Cortex of kidney (tissue), 1 donor: ENCODE measurements at places on chromosomes 6 and 20.

GRCh38 chr20:60170116-60170515 is 211.9 kb downstream of the CDH26 start:
- no peak for DNase-seq

DNA sequence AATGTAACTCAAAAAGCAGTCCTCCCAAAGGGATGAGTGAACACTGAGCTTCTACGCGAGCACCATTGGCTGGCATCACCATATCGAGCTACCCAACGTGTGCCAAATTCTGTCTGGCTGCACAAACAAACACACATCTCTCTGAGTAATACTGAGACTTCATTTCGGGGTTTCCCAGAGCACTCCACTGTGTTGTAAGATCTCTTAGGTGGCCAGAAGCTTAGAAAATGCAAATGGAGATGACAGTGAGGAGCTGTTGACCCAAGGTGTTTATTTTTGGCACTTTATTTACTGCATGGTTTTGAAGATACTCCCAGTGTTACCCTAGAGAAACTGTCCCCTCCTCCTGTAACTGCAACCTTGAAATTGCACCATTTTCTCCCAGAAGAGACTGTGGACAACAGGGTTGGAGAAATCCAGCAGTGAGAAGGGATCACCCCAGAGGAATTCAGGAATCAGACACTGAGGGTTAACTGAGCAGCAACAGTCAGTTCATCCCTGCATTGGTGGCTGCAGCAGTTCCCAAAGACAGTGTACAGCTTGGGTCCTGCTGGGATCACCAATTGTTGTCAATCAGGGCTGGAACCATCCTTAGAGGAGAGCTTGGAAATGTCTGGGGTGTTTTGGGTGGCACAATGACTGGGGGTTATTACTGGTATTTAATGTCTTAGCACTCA is 1.0 kb upstream of the RIPOR2 start:
- DNase-seq, result no peak

- DNase-seq, result no peak
Measured at GRCh38 chr6:112613410-112613809, 266.3 kb downstream of the RFPL4B start.

DNA sequence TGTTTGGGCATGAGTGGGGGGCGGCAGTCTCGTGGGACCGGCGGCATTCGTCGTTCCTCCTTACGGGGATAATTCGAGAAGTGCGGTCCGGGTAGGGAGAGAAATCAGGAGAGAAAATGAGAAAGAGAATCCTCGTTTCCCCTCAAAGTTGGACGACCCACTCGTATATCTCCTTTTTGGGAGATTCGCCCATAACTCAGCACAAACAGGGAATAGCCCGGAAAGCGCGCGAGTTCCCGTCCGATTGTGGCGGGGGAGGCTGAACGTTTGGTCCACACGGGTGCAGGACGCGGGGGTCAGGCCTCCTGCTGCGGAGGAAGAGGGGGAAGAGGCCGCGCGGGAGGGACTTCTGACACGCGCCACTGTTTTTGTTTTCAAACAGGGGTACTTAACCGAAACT is 42.4 kb downstream of the POPDC3 start:
- no peak for DNase-seq

- no peak for DNase-seq
Measured at GRCh38 chr6:23494367-23494766, 631.6 kb upstream of the NRSN1 start.

DNA sequence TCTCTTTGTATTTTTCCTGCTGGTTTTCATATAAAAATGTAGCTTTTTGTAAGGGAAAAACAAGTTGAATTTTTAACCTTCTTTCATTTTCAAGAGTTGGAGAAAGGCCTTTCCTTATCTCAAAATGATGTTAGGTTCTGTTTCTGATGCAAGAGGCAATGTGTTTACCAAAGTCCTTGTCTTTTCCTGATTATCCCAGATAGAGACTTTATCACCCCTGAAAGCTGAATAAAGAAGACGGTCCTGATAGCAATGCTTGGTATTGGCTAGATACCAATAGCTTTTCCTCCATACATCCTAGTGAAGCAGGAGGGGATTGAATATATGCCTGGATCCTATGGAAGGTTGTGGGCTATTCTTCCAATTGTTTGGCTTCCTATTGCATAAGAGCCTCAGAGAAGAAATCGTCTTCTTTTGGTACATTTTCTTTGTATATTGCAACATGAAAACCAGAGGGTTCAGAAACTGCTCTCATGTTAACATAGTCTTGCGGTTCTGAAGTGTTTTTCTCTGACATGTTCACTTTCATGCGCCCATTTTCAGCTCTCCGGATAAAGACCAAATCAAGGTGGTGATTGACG is 5.5 kb downstream of the PNLDC1 start:
- DNase-seq, result no peak

DNA sequence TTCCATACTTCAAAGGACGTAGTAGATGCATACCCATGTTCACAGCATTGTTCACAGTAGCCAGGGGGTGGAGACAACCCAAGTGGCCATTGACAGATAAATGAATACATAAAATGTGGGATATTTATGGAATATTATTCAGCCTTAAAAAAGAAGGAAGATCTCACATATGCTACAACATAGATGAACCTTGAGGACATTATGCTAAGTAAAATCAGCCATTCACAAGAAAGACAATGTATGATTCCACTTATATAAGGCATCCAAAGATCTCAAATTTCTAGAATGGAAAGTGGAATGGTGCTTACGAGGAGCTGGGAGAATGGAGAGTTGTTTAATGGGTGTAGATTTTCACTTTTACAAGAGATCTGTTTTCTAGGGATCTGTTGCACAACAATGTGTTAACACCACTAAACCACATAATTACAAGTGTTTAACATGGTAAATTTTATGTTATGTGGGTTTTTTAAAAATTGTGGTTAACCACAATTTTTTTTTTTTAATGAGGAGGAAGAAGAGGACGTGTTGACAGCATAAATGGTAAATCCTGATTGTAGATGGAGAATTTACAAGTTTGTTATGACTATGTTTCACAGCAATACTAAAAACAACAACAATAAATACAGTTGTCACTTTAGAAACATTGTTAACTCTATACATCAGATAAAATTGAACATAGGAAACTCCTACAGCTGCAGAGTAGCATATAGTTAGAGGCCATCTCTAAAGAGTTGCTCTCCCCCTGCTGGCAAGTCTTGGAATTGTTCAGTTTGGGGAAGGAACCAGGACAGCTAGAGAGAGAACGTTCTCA is 41.6 kb downstream of the CCN2 start:
- DNase-seq, result no peak

DNA sequence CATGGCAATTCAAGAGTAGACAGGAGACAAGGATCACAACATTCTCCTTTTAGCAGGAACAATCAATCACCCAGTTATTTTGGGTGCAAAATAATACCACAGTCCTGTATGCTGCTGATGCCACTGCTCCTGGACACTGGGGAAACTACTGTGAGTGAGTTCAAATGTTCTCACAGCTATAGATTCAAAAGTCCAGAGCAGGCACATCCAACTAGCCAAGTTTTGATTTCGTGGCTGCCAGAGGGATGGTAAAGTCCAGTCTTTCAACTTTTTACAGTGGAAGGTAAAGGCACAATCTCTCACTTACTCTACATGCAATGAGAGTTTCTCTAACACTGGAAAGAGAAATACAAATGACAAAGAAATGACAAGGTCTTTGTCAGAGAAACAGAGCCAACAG is 26.9 kb upstream of the TSHZ2 start:
- DNase-seq, result no peak

- DNase-seq, result no peak
Measured at GRCh38 chr20:9615118-9615517, 100.7 kb downstream of the LAMP5 start.

DNA sequence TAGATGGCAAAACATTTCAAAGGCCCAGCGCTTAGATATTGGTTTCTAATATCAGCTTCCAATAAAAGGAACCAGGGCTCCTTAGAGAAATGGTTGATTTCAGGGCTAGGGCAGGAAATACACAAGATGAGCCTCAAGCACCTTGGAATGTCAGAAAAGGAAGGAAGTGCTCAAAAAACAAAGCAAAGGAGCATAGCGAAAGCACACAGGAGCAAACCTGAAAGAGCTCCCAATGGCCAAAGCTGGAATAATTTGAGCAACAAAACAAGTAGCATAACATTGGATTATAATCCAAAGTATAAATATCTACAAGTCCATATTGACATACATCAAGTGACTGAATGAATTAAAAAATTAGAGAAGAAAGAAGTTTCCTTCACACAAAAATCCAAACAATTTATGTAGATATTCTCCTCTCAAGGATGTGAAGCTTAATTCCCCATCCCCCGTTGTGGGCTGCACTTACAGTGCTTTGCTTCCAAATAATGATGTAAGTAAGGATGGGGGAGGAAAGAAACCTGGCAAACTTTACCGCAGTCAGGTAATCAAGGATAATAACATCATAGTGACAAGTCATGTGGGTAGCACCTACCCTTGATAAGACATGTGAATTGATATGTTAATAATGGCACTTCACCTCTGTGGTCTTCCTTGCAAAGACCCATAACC is 132.9 kb upstream of the DST start:
- no peak for DNase-seq

- no peak for DNase-seq
Measured at GRCh38 chr20:2696646-2697045, 4.1 kb downstream of the EBF4 start.

- DNase-seq, result no peak
Measured at GRCh38 chr6:146999766-147000165, 204.5 kb upstream of the STXBP5 start.

DNA sequence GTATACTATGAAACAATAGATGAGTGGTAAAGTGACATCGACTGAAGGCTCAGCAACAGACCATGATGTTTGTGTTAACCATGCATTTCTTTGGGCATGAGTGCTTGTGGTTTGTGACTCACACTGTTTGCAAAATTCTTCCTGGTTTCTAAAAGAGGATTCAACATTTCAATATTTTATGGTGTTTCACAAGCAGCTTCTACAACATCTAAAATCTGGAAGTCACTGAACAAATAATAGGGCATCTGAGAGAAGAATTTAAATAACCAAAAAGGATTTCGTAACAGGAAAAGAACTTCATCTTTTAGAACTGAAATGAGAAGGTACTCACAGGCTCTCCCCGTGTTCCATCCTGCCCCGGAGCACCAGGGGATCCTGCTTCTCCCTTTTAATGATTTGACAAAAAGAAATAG is 146.2 kb downstream of the COL21A1 start:
- no peak for DNase-seq

- DNase-seq, result no peak
Measured at GRCh38 chr20:45017281-45017680, 51.0 kb downstream of the STK4 start.

DNA sequence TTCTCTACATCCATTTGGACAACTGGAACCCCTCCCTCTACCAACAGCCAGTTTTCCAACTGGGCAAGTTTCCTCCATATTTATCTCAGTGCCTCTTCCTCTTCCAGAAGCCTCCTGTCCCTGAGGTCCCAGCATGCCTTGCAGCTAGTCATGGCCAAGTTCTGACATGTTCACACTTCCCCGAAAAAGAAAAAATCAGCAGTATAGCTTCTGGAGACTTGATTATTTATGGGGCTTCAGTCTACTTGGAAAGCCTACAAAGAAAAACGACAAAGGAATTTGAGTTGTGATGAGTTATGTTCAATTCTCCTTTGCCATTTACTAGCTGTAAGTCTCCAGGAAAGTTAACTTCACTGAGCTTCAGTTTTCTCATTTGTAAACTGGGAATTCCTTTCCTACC is 406.5 kb downstream of the MAFB start:
- DNase-seq, result no peak

GRCh38 chr6:42564506-42564825 is 637 bp downstream of the UBR2 start:
- no peak for DNase-seq

DNA sequence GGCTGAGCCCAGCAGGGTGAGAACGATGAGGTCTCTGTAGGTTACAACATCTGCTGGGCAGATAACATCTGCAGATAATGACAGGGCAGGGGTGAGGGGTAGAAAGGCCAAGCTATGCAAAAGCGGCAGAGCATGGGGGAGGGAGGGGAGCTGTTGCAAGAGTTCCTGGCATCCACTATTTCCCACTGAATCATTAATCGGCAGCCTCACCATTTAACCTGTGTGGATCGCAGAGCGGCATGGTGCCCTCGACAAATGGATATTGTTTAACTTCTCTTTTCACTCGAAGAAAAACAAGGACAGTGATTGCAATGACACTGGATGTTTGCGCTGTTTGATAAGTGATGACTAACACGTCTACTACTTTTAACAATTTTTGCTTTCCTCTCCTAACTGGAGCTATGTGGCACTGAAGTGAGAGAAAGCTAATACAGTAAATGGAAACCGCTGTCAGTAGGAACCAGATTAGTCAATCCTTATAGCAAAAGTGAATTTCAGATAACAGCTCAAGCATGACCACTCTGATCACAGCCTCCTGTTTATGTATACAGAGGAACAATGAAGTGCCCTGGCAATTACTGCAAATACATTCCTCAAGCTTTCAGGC is 381.5 kb downstream of the TFAP2A start:
- no peak for DNase-seq

GRCh38 chr6:35544769-35545361 is 32.2 kb upstream of the TULP1 start:
- DNase-seq, result no peak

DNA sequence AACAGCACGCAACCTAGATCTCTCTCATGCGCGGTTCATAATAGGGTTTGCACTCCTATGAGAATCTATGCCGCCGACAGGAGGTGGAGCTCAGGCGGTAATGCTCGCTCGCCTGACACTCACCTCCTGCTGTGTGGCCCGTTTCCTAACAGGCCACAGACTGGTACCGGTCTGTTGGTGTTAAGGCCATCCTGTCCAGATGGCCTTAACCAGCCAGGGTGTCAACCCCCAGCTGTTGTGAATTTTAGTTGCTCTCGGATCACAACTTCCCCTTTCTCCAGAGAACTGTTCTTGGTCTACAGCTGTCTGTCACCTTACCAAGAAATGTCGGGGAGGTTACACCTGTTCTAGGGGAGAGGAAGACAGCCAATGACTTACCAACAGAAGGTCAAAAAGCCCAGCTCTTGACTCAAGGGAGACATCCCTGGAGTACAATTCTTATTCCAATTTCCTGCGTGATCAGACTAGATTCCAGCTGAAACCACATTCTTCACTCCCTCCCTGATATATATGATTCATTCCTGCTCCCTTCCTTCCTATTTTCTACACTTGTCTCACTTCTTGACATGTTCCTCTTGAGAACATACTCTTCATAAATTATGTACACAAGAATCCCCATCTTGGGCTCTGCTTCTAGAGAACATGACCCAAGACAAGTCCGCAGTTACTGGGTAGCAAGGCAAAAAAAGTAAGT is 23.1 kb upstream of the DNAAF9 start:
- DNase-seq, result no peak
